ENCODE measurements at places on chromosomes 16 and 17.

- no peak for DNase-seq
Observed at GRCh38 chr16:2005646-2006045, 4.0 kb downstream of the ZNF598 start.

- DNase-seq, result no peak
Observed at GRCh38 chr17:59330053-59330942, 1.2 kb upstream of the YPEL2 start.

DNA sequence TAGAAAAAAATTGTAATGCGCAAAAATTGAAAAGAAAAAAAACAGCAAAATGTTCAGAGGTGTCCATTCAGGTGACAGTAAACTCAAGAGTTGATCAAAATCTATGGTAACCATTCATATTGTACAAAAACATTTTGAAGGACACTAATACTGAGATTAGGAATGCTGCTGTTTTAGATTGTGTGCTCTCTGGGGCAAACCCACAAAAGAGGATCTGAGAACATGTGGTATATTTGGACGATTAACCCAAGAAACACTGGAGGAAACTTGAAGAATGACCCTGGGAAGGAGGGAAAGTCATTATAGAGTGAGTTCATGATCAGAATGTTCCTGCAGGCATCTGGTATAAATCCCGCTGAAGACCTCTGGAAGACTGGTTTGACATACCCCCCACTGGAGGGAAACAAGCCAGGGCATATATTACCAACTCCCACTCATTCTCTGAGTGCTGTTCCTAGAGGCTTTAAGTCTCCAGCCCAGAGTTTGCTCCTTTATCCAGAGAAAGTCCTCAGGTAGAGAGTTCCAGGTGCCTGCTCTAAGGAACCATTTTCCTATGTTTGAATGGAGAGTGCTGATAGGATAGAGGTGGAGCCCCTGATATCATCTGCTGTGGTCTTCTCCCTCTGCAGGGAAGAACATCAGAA, 1.2 kb downstream of the KRTAP4-2 start:
- no peak for DNase-seq

DNA sequence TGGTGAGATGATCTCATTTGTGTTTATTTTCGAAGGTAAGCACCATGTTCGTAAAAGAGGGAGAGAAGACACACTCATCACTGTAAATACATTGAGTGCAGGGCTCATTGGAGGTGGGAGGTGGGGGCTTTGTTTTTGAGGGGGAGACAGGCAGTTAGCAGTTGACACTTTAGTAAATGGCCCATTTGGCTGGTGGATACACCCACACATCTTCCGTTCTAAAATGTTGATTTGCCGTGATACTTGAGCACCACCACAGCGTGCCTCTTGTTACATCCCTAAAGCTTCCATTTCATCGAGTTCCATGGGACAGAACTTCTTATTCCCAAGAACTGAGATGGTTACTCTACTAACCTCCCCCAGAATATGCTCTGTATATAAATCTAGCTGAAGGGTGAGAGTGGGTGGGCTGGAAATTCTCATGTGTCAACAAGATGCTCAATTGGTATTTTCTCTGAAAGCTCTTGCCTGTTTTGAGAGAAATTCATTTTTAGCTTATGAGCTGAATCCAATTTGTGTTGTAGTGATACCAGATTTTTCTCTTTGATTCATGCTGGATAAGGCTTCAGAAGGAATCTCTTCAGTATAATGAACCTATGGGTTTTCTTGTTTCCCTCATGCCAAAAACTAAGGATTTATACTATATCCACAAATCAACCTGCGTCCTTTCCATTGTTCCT, 314.3 kb downstream of the RBFOX1 start:
- DNase-seq, result no peak

DNA sequence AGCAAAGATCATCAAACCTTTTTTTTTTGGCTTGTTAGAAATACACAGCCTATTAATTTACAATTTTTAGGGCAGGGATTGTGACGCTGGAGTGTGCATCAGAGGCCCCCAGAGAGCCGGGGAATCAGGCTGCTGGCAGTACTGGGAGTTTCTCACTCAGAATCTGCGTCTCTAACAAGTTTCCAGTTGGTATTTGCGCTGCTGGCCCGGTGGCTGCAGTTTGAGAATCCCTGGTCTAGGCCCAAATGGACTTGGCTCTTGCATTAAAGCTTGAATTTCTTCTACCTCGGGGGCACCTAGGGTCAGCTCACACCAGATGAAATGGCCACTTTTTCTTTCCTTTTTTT, 150.9 kb upstream of the CIBAR2 start:
- DNase-seq, result no peak

Data from T-helper 17 cell (primary cell).